ENCODE measurements at places on chromosomes 13 and 19. TPM values are rescaled to one million over a fixed set of nuclear protein-coding genes. Genes with fewer than 3 reads are reported as not detected.
A peak's percentile ranks its signal among the peaks of the same experiment; 100 is the strongest.

DNA sequence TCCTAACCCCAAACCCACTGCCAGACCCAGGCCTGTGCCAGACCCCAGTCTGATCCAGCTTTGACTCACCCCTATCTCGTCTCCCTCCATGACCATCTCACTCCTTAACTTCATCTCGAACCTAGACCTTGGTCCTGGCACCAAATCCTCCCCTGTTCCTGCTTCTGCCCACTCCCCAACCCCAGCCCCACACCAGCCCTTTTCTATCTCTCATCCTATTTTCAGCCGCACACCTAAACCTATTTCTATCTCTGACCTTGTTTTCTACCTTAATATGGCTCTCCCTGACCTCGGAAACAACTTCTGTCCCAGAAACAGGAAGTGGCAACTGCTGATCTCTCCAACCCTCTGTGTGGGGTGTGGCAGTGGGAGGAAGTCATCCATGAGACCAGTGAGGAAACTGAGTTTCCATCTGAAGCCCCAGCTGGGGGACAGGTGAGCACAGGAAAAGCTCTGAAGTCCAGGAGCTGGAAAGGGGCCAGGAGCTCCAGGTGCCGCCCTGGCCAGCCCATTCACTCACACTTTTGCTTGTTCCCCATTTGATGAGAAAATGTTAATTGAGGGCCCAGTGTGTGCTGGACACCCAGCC is 13.7 kb downstream of the PTH2 start:
- no peak for DNase-seq

DNA sequence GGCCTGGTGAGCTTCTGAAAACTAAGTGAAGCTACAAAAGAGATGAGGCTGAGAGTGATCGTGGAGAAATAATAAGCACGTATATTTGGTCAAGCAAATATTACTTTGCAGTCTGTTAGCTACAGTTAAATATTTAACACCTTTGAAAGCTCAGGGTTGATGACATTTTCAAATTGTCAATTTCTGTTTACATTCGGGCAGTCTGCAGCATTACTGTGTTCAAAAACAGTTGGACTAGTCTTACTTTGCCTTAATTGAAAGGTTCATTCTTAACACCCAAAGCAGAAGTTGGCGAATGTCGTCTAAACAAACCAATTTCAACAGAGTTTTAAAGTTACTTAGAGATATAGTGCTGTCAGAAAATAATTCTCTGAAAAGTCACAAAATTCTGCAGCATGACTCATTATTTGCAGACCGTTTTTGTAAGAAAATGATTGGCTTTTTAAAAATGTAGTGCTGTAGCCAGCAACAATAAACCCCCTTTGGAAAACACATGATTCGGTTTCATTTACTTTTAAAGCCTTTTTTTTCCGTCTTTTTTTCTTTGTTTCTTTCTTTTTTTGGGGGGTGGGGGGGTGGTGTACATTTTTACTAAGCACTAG is 549.0 kb downstream of the GPC6 start:
- peak; percentile 21 for DNase-seq

- DNase-seq, result peak; percentile 6
These were observed 78.4 kb upstream of the DIAPH3 start for GRCh38 chr13:60242043-60242595.

Gene ZNF763
- 3.3 TPM for total RNA-seq

Gene EPS8L1
- total RNA-seq, result 303 TPM

DNA sequence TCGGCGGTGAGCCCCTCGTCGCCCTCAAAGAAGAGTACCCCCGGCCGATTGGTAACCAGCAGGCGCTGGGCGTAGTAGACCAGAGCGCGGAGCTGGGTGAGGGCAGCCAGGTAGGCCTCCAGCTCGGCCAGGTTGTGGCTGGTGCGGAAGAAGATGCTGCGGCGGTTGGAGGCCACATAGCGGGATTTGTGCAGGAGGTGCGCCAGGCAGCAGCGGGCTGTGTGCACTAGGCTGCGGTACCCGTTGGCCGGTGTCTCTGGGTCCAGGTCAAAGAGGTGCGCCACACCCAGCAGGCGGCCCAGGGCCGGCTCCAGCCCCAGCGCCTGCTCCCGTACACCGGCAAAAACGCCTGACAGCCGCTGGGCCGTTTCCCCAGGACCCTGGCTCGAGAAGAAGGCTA is 16.8 kb downstream of the LIPE start:
- no peak for DNase-seq

All from stomach (tissue), 19 donors.